ENCODE measurements at places on chromosomes 4 and X.

GRCh38 chrX:72659723-72660122 is 54.4 kb downstream of the PHKA1 start:
- no peak for DNase-seq

DNA sequence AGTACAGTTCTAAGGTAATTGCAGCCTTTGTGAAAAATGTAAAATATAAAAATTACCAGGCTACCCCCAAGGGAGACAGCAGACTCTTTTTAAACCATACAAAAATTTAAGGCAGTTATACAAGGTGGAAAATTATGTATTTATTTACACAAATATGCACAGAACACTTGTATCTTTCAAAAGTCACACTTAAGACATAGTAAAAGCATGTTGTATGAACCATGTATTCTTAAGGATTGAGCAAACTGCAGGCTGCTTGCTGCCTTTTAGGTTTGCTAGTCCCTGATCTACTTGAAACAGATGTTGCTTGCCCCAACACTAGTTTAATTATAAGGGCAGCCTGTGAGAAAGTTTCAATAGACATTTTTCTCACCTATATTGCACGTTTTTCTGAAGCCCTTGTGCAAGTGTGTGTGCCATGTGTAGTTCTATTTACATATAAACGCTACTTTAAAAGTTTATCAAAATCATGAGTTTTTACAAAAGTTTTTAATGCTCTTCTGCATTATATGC is 72.8 kb downstream of the PRSS12 start:
- no peak for DNase-seq

DNA sequence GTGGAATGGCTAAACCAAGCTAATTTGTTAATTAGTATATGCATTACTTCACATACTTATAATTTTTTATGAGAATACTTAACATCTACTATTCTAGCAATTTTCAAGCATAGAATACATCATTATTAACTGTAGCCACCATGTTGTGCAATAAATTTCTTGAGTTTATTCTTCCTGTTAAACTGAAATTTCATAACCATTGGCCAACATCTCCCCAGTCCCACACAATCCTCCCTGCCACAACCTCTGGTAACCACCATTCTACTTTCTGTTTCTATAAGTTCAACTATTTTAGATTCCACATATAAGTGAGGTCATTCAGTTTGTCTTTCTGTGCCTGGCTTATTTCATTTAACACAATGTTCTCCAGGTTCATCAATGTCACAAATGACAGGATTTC is 208.5 kb downstream of the PPP4R3C start:
- no peak for DNase-seq

- no peak for DNase-seq
Measured at GRCh38 chr4:3492741-3493719, 29.9 kb downstream of the DOK7 start.

- DNase-seq, result peak; percentile 93
Measured at GRCh38 chrX:140057001-140057411, 91.7 kb upstream of the CXorf66 start.

DNA sequence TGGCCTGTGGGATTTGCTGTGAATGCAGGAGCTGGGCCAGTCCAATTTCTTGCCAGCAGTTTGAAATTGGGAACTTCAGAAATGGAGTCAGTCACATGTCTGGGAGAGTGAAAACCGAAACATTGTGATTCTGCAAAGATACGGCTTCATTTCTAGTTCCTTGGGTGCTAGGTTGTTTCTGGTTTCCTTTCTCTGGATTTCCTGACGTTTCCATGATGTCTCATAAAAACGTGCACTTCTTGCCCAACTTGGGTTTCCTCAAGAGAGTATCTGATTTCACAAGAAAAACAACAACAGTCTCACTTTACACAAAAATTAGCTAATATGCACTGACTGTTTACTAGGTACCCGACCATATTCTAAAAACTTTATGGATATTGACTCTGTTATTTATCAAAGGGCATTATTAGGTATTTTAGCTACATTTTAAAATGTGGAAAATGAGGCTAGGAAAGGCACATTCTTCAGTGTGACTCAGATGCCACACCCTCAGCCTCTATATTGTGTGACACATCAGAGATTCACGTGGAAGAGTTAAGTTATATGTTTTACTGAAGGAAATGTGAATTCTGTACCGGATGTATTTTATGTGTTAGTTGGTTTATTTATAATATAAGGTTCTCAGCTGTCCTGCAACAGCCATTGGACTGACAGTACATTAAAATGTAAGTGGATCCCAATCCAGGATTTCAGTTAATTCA is 225.0 kb upstream of the PUDP start:
- no peak for DNase-seq

- DNase-seq, result no peak
Measured at GRCh38 chr4:95411371-95412088, 137.2 kb downstream of the UNC5C start.

GRCh38 chrX:4043951-4044350 is 330.5 kb upstream of the PRKX start:
- DNase-seq, result no peak

DNA sequence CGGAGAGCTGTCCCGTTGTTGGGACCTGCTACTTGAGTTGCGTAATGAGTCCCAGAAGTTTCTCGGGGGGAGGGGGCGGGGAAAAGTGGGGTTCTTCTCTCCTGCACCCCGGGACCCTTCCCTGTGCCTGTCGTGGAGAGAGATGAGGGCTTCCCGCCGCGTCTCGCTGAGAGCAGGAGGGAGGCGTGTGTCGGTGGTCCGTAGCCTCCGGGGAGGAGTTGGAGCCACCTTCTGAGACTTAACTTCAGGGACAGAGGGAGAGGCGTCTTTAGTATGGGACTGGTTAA is 698 bp downstream of the AFF1 start:
- DNase-seq, result no peak

GRCh38 chrX:2159393-2159792 is 341.4 kb downstream of the DHRSX start:
- no peak for DNase-seq

DNA sequence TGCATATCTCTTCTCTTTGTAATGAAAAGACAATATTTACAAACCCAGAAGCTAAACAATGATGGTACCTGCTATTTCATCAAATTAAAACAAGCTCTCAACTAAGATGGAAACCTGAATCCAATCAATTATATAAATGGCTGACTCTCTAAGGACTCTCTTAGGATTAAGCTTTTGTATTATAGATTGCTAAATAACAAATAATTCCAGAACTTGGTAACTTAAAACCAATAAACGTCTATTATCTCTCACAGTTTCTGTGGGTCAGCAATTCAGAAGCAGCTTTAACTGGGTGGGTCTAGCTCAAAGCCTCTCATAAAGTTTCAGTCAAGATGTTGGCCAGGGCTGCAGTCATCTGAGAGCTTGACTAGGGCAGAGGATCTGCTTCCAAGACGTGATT is 12.4 kb downstream of the PHKA2 start:
- no peak for DNase-seq

- DNase-seq, result no peak
Measured at GRCh38 chr4:156974264-156974663, 2.7 kb upstream of the PDGFC start.

DNA sequence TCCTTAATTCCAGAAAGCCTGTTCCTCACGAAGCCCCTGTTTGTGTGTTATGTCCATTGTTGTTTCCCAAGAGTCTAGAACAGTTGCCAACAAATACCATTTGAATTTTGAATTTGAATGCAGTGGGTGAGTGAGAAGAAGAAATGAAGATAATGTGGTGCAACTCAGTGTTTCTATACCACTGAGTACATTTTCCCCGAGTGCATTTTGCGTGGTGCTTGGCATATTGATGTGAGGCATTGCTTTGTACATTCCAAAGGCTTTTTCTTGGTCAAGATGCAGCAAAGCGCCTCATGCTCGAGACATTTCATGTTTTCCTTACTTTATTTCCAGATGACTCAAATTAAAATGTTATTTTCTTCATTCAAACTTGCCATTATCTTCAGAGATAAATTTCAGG is 253.1 kb upstream of the RPS6KA3 start:
- no peak for DNase-seq

DNA sequence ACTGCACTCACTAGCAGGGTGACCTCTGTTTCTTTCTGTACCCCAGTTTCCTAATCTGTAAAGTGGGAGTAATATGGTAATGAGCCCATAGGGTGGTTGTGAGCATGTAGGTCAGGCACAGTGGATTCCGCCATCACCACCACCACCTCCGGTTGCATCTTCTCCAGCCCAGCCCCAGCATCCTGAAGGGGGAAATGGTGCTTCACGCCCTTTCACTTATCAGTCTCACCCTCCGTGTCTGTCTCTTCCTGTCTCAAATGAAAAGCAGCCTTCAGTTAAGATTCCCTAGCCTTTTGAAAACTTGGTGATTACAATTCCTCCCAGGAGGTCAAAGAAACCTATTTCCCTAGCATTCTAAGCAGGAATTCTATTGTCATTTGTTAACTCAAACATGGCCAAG is 16.9 kb upstream of the XPNPEP2 start:
- no peak for DNase-seq

DNA sequence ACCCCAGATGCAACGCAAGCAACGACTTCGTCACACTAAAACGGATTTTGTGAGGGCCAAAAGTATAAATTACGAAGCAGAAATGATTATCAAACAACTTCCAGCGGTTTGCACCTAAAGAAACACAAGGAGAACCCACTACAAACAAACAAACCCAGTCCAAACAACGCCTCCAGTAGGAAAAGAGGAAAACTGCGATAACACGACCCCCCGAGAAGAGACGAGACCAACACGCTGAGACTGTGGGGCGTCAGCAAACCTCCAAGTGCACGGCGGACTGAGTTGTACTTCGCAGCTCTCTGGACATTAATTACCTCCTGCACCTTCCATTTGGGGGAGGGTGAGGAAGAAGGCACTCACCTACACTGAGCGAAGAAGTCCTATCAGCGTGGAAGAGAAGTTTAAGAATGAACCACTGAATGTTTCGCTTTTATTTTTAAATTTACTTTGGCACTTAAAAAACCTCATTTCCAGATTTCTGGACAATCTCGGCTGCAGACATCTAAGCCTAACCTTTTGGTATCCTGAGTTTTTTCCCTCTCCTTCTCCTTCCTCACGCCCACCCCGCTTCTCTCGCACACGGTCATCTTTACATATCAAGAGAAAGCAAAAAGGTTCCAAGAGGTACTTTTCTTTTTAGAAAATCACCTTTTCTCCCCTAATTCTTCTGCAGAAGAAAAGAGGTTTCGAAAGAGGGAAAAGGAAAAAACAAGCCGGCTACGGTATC is at the start of gene MAB21L2:
MAB21L2 (plus strand) TSS at position 6 of the 727 bp plus-strand sequence. CDS start 879 bp downstream, outside the sequence.
- DNase-seq, result peak; percentile 40

DNA sequence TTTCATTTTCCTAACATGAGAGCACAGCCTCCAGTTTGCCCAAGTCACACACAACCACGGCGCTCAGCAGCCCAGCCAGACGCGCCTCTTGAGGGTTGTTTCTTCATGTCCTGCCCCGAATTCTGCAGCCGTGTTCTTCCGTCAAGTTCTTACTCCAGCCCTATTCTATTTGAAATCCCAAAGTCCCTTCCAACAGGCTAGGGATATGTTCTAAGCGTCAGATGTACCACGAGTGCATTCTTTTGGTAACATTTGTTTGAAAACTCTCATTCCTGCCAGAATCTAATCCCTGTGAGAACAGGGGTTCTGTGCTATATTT is 23.1 kb downstream of the ACSL1 start:
- no peak for DNase-seq

DNA sequence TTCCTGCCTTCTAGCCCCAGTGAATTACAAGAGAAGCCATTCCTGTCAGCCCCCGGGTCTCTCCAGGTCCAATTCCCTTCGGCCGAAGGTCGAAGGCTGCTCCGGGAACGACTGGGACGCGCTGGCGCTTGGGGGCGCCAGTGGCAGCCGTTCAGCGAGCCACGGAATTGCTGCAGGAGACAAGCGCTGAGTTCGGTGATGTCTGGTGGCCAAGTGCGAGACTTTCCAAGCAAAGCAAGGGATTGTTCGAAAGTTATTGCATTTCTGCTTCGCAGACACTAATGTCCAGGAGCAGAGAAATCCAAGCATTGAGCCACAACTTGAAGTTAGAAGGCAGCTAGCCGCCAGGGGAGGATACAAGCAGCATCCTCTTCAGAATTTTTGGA is 1.1 kb upstream of the DKK2 start:
- DNase-seq, result peak; percentile 78

- DNase-seq, result no peak
Measured at GRCh38 chr4:180768610-180769009, 1474.6 kb upstream of the TENM3 start.

DNA sequence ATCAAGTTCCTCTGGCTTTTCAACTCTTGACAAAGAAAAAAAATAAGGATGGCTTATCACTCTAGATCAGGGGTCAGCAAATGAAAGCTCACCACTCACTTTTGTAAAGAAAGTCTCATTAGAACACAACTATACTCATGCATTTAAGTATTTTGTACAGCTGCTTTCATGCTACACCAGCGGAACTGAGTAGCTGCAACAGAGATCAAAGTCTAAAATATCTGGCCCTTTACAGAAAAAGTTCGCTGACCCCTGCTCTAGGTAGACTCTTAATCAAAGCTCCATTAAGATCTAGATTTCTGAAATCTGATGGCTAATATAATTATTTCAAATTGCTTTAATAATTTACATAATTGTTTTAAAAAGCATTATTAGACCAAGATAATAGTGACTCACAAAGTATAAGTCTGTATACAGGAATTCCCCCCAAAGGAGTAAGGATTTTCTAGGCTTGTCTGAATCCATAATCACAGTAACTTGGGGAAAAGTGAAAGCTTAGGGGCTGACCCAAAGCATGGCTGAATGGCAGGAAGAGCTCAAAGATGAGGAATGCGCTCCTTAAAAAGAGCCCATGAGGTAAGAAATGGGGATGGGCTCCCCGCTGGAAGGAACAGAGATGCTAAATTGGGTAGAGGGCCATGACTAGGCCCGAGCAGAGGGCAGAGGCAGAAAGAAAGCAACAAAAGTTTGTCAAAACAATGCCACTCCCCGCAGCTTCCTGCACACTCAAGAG is 140.3 kb downstream of the SH3KBP1 start:
- no peak for DNase-seq

- peak; percentile 56 for DNase-seq
Measured at GRCh38 chr4:82797040-82797404, 1.6 kb downstream of the SCD5 start.

All from ELF-1 (cell line).